ENCODE measurements at places on chromosomes 1 and 21.

GRCh38 chr1:89698020-89698560 lies 65.2 kb downstream of the LRRC8C start:
- no peak for DNase-seq

- DNase-seq, result no peak
Measured at GRCh38 chr21:34065027-34065426, 8.4 kb upstream of the MRPS6 start.

DNA sequence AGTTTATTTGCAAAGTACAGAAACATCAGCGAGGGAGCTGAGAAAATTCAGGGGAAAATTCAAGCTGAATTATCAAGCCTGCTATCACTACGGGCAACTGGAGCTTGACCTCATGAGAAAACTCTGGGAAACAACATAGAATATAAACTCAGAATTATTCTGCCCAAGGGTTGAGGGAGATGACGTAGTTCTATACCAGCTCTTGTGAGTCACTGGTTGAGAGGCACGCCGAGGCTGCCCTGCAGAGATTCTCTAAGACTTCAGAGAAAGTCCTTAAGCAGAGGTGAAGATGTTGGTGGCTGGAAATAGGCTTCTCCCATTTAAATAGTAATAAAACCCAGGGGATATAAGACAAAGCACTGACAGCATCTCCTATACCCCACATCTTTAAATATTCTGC lies 12.3 kb downstream of the SYDE2 start:
- no peak for DNase-seq

- DNase-seq, result no peak
Measured at GRCh38 chr1:227411066-227411465, 92.8 kb upstream of the CDC42BPA start.

GRCh38 chr1:28983509-28984310 lies 69.3 kb downstream of the EPB41 start:
- no peak for DNase-seq

DNA sequence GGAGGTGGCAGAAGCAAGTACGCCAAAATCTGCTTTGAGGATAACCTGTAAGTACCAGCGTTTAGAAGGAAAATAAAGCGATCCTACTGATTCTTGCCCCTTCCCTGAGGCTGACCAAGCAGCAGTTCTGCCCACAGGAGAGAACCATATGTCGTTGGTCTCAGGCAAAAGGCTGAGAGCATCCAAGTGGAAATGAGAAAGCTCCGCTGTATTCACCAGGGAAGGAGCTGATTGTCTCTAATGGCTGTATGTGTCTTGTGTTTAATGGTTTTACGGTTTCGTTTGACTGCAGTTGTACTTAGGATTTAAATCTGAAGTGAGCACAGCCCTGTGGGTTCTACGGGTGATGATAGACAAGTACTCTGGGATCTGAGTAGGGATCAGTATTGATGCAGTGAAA lies 21.9 kb downstream of the FAM3B start:
- DNase-seq, result no peak

GRCh38 chr1:80447526-80447925 lies 1353.2 kb upstream of the ADGRL2 start:
- DNase-seq, result no peak

DNA sequence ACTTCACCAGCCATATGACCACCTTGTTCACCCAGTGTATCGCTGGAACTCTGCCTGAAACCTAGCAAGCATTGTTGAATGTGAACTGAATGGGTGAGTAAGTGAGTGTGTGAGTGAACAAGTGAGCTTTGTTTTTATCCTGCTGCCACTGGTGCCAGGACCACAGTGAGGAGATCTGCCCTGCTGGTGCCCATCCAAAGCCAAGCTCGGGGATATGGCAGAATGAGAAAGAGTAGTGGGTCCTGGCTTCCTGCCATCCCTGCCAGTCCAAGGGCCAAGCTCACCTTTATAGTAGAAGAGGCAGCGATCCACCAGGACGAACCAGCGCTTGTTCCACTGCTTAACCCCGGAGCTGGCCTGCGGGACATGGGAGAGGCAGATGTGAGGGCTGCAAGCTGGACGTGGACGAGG lies 53.4 kb upstream of the GOLT1A start:
- no peak for DNase-seq

DNA sequence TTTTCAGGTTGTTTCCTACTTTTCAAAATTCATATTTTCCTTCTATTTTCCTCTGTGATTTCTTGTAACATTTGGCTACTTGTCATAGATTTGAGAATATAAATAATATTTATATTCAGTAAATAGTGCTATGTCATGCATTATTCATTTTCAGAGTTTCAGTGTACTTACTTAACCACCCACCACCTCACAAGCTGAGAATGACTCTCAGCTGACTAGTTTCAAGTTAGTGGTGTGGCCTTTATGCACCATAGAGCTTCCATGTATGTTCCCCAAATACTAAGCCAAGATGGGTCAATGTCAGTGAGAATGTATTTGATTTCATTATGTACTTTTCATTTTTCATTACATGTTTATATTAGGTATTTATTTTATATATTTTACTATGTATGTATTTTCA lies 56.9 kb upstream of the RGS1 start:
- DNase-seq, result no peak

DNA sequence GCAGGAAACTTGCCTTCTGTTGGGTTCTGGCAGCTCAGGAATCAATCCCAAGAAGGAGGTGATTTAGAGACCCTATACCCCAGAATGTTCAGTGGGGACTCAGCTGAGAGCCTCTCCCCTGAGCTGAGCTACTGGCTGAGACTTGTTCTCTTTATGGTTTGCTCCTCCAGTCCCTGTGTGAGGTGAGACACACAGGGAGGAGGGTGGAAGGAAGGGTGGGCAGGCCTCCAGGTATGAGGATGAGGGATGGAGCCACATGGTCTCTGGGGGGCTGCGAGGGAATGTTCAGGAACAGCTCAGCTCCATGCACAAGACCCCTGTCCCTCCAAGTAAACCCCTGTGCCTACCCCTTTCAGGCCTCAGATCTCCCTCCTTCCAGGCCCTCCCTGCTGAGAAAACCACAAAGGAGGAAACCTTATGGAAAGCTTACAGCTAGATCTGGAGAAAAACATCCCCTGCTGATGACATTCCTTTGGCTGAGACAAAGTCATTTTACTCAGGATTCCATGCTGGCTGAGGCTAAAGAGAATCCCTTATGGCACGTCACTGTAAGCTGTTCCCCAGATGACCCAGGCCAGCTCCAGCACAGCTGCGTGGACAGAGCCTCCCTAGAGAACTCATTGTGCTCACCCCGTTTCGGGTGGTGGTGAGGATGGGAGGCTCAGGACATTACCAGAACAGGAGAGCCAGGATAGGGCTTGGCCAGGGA lies 91.5 kb upstream of the IPO9 start:
- DNase-seq, result no peak

DNA sequence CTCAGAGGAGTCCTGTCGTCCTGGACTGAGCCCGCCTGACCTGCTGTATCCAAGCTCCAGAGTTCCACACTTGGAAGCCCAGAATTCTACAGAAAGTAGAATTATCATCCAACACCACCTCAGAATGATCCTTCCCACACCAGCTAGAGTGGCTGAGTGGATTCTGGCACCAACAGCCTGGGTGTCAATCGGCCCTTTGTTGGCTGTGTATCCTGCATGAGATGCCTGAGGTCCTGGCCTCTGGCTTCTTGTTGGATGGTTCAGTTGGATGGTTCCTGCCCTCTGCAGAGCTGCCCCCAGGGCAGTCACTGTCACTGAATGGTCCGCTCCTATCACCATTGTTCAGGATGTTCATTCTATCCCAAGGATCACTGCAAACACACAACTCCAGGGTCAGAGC lies 49.8 kb downstream of the PGBD5 start:
- no peak for DNase-seq

- no peak for DNase-seq
Measured at GRCh38 chr1:199168888-199169585, 530.2 kb downstream of the PTPRC start.

DNA sequence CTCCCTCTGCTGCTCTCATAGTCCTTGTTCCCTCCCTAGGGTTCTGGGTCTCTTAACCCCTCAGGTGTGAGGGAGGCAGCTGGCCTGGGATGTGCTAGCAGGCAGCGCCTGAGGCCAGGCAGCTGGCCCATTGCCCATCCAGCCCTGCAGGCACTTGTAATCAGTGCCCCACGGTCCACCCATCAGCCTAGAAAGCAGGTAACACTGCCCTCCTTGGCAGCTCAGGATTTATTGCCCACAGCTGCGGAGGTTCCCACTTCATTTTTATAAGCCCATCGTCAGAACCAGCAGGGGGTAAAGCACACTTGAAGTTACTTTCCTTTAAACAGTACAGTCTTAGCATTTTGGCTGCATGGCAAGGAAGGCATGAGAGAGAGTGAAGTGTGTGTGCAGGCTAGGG lies 70.6 kb downstream of the TMEM53 start:
- DNase-seq, result no peak

DNA sequence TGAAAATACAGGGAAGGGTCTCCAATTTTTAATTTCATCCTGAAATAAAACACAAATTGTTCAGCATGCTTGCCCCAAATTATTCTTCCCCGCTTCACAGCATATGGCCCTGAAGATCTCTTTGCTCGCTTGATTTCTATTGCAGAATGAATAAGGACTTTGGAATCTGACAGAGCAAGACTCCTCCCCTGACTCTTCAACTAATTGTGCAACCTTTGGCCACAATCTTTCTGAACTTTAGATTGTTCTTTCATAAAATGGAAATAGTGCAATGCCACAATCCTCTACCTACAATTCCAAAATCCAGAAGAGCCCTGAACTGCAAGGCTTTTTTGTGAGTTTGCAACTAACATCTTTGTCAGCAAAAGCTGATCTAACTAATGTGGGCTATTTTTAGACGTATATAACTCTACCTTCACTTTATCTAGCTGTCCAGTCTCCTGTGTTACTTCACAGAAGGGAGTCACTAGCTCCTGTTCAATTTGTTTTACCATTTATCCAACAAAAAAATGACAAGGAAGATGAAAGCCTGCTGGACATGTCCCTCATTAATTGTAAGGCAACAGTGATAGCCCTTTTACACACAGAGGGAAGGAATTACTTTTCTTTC lies 13.4 kb downstream of the RNASEL start:
- DNase-seq, result no peak

DNA sequence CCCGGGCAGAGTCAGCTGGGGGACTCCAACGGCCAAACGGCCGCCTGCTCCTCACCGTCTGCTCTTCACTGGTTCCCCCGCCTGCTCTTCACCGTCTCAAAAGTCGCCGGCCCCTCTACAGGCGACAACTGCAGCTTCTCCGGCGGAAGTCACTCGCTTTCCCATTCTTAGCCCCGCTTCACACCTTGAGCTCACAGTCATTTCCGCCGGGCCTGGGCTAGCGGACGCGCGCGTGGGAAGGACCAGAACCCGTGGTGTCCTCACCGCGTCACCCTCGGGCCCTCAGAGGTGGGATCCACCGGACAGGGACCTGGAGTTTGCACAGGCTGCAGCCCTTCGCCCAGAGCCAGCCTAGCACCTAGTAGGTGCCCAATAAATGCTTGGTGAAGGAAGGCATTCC lies 27.9 kb upstream of the HJV start:
- no peak for DNase-seq

- DNase-seq, result no peak
Measured at GRCh38 chr1:160446945-160447600, 46.7 kb downstream of the VANGL2 start.

DNA sequence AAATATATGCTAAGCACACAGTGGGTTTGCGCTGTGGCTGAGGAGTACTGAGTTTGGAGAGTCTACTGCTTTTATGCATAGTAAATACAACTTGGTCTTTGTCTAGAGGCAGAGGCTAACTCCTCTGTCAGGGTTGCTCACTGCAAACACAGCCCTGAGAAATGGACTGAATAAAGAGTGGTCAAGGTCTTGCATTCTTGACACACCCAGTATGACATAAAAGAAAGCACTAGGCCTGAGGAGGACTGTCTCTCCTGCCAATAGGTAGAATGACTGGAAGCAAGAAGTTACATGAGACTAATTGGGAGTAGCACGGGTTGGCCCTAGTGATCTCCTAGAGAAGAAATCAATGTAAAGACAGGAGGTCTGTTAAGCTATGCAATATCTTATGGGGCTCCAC lies 367.2 kb upstream of the B3GALT2 start:
- no peak for DNase-seq

DNA sequence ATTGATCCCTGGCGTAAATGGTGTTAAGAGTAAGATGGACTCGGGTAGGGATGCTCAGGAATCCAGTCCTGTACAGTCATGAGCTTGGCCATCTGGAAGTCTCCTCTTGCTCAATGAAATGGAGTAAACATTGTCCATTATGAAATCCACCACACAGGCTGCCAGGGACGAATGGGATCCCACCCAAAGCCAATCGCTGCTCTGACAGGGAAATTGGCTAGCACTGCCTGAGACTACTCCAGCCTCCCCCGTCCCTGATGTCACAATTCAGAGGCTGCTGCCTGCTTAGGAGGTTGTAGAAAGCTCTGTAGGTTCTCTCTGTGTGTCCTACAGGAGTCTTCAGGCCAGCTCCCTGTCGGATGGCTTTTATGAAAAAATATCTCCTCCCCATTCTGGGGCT lies at the start of gene HSD11B1:
TSS of gene HSD11B1 (plus strand) at position 263 of the 400 bp plus-strand sequence. CDS start at position 360, 97 bp downstream.
- DNase-seq, result no peak

DNA sequence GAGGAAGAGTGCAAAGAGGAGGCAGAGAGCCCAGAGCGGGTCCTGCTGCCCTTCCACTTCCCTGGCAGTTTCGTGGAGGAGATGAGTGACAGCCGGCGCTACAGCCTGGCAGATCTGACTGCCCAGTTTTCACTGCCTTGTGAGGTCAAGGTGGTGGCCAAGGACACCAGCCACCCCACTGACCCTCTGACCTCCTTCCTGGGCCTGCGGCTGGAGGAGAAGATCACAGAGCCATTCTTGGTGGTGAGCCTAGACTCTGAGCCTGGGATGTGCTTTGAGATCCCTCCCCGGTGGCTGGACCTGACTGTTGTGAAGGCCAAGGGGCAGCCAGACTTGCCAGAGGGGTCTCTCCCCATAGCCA lies 10.2 kb downstream of the THEMIS2 start:
- DNase-seq, result no peak

DNA sequence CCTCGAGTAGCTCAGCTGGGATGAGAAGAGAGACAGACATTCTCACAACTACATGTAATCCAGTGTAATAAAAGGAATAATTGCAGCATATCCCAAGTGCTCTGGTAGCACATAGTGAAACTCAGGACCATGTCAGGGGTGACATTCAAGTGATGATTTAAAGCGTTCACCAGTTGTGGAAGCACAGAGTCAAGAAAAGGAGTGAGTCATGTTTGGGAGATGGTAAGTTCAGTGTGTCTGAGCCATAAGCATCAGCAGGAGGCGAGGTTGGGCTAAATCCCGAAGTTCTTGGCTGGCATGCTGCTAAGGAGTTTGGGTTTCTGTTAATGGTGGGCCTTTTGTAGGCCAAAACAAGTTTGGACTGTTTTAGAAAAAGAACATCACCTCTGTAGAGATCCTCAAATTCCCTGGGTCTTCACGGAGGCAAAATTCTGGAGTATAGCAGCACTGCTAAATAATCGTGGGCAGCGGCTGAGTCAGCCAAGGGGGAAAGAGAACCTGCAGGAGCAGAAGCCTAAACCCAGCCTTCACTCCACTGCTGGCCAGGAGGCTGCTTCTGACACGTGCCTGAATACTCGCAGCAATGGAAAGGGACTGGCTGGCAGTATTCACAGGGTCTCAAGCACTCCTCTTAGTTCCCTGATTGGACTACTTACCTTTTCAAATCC lies 7.2 kb upstream of the NHLH1 start:
- no peak for DNase-seq

- DNase-seq, result no peak
Measured at GRCh38 chr1:175878775-175879174, 135.4 kb upstream of the TNR start.

- DNase-seq, result no peak
Measured at GRCh38 chr21:46068516-46069079, 29.3 kb upstream of the COL6A2 start.

GRCh38 chr1:226044514-226045101 lies 17.9 kb upstream of the H3-3A start:
- DNase-seq, result no peak

All from stimulated activated CD8-positive, alpha-beta memory T cell treated with anti-CD3 and anti-CD28 coated beads, Interleukin-2, amount 100 ng/mL, for 1 hour (primary cell).